ENCODE measurements at places on chromosomes 4 and X.

DNA sequence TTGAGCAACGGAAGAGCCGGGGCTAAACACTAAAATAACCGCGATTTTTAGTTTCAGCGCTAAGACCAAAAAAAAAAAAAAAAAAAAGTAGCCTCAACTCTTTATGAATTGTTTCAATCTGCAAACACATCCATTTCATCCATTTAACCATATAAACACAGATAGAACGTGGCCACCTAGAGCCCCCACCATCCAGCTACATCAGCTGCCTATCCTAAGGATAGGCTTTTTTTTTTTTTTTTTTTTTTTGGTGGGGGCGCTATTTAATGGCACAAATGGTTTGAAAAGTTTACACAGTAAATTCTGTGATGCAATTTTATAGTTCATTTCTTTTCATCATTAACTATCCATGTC, 492 bp upstream of the HDAC8 start:
- DNase-seq = no peak

GRCh38 chrX:17654116-17654515, 83.2 kb upstream of the SCML1 start:
- no peak for DNase-seq

DNA sequence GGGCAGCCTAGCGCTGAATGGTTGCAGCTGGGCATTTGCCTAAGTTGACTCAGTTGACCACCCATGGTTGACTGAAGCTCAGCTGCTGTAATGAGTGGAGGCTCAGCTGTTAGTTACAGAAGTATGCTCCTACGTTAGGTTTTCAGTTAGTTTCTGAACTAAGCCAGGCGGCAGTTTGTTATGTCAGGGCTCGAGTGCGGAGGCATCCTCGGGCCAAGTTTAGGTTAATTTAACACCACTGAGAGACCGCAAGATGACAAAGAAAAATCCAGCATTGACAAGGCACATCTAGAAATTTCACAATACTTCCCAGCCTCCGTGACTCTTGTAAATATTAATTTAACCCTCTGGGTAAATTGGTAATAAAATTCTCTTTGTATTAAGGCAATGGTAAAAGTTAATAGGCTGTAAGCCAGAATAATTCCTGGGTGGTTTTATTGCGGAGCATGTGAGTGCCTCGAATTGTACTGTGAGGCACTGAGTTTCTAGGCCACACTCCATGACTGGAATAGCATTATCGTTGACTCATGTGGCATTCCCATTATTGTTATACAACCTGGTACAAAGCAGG, 33.1 kb upstream of the CDKN2AIP start:
- no peak for DNase-seq

GRCh38 chrX:151536571-151536970, 26.9 kb upstream of the PASD1 start:
- no peak for DNase-seq

- DNase-seq = no peak
These were observed 2.9 kb downstream of the FMR1 start for GRCh38 chrX:147914591-147914990.

DNA sequence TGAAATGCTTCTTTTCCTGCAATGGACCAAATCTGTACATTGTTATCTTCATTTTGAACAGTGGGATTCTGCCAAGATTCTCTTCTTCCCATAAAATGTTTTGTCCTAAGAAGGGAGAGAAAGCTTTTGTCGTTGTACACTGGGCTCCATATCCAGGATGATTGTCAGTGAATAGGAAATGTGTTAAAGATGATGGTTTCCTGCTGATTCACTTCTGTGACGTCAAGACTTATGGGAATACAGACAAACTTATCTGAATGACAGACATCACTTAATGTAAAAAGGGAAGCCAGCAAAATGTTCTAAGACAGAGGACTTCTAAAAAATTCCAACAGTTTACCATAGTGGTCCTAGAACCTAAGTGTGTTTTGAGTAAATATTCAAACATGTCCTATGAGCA, 53.7 kb upstream of the HPF1 start:
- no peak for DNase-seq

DNA sequence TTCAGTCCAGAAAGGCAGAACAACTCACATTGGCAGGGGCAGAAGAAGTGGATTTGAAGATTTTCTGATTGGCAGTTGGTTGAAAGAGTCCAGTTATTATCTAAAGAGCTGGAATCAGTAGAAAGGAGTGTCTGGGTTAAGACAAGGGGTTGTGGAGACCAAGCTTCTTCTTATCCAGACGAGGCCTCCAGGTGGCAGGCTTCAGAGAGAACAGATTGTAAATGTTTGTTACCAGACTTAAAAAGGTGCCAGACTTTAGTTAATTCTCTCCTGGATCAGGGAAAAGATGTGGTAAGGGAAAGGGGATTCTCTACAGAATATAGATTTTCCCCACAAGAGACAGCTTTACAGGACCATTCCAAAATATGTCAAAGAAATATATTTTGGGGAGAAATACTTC, 36.7 kb upstream of the TLR3 start:
- no peak for DNase-seq

GRCh38 chr4:71290476-71290875, 48.3 kb upstream of the SLC4A4 start:
- DNase-seq = no peak

- no peak for DNase-seq
These were observed 9.6 kb upstream of the AMTN start for GRCh38 chr4:70508801-70509200.

DNA sequence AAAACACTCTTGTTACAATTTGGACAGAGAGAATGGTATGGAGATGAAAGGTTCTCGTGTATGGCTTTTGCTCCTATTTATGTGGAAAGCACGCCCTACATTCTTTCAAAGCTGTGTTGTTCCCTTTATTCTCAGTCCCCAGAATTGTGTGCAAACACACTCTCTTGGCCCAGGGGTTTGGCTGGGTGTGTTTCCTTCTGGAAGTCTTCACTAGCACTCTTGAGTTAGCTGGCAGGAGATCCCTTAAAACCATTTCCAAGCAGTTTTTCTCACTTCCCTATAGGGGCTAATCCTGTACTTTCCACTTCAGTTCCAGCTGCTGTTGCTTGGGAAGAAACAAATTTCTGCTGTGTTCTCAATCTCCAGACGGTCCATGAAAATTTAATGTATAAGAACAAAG, 35.1 kb downstream of the FHL1 start:
- DNase-seq = no peak

GRCh38 chrX:96435378-96436035, 249.1 kb upstream of the DIAPH2 start:
- DNase-seq = no peak

DNA sequence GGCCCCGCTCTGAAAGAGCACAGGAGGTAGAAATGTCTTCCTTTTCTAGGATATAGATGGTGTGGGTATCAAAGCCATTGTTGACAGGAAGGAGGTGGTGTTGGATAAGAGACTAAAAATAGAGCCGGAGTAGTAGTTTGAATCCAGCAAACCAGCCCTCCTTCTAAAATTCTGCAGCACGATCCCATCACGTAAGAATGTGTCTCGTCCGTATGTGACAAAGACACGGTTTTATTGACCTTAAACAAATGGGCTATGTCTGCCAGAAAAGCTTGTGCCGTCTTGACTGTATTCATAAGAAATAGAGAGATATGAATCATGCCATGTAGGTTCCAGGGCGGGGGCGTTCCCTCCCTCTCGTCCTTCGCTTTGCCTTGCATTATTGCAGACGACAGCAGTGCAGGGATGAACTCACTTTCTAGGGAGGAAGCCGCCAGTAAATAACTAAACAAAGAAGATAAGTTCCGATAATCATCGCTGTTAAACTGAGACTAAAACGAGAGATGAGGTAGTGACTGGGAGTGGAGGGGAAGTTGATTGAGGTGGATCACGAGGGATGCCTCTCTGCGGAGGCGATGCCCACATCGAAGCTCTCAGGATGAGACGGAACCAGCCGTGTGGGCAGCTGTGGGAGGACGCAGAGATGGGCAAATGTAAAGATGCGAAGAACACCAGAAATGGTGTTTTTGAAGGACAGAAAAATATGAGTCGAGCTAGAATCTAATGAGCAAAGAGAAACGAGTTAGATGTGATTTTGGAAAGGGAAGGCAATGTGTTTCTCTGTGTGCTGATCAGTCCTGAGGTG, 3.4 kb downstream of the TENM3 start:
- DNase-seq = no peak

DNA sequence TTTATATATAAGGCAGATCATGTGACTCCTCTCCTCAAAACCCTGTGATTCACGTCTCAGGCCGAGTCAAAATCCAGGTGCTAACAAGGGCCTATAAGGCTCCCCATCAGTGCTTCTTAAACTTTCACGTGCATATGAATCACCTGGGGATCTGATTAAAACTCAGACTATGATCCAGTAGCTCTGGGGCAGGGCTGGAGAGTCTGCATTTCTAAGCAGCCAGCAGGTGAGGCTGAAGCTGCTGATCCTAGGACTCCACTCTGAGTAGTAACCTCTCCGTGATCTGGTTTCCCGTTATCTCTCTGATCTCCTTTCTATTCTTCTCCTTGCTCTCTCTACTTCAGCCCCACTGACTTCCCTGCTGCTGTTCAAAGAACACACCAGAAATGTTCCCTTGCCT, 252.4 kb upstream of the RPS6KA3 start:
- DNase-seq = no peak

DNA sequence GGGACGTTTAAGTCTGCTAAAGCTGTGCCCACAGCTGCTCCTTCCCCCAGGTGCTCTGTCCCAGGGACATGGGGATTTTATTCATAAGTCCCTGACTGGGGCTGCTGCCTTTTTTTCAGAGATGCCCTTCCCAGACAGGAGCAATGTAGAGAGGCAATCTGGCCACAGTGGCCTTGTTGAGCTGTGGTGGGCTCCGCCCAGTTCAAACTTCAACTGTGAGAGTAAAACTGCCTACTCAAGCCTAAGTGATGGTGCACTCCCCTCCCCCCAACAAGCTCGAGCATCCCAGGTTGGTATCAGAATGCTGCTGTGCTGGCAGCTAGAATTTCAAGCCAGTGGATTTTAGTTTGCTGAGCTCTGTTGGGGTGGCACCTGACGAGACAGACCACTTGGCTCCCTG, 1371.4 kb downstream of the ADGRL3 start:
- DNase-seq = no peak

DNA sequence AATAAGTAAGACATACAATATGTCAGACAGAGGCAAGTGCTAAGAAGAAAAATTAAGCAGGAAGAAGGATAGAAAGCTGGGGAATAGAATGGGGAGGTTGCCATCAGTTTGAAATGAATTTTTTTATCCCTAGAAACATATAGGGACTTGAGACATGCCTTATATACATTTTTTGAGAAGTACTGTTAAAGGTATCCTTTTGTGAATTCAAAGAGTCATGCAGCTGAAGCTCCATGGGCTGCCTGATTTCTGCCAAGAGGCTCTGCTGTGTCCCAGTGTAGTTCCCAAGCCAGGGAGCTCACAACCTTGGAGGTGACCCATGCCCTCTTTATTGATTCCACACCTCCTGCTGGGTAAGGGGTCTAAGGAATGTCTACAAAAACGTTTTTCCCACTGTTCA, 564.6 kb upstream of the DIPK2B start:
- no peak for DNase-seq

DNA sequence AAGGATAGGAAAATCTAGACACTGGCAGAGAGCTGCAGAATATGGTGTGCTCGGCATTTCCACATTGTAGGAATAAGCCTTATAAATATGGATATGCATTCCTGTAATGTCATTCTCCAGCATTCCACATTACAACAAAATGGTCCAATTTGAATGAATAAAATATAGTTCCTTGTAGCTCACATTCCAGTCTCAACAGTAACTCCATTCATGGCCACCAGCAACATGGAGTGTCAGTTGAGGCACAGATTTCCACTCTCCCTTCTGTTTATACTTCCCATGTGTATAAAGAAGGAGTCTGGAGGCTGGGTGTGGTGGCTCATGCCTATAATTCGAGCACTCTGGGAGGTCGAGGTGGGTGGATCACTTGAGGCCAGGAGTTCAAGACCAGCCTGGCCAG, 84.5 kb downstream of the AASDH start:
- DNase-seq = no peak

GRCh38 chrX:71128915-71129765, 10.7 kb downstream of the MED12 start:
- DNase-seq = peak; percentile 65

DNA sequence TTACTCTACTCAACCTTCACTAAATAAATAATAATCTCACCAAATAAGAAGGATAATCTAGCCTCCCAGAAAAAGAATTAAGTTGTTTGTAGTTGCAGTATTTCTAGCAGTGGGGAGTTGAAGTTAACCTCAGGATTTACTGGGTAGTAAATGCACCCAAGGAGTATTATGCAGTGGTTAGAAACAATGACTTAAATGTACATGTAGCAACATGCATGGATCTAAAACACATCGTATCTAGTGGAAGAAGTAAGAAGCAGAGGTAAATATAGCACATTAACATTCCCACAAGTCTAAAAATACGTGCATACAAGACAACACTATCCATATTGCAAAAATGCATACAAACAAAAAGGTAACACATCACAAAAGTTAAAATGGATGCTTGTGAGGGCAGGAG, 44.2 kb upstream of the SMAD1 start:
- DNase-seq = no peak

All from GM10248 (cell line).